Lower lobe of right lung (tissue), 2 donors: ENCODE measurements at places on chromosomes 6 and 20.

DNA sequence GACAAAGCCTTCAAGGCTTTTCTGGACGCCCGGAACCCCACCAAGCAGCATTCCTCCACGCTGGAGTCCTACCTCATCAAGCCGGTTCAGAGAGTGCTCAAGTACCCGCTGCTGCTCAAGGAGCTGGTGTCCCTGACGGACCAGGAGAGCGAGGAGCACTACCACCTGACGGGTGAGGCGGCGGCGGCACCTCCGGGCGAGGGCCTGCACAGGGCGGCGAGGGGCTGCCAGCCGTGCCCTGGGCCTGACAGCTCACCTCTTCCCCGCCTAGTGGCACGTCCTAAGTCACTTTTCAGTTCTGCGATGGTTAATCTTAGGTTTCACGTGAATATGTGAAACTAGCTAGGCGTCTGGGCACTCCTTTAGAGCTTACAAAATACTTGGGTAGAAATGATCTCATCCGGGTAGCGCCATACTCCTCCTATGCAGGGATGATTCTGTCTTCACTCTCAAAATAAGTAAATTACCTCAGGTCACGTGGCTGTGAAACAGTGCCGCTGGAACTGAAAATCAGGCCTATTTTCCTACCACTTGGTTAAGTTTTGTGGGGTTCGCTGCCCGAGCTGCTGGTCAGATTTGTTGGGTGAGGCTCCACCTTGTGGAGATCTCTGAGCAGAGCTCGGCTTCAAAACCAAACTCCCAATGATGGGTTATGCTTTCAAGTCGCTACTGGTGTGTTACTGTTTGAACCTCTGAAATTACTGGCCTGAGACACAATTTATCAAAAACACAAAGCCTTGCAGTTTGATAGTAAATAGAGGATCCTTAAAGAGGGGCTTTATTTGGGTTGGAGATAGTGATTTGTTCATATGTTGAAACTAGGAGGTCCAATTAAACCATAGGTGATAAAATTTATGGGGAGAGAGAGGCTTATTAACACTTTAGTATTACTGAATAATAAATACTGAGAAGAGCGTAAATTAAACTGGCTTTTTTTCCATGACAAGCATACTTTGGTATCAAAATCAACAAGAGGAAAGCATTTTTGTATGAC lies 15.5 kb upstream of the CLDN20 start:
- peak; percentile 80 for DNase-seq

GRCh38 chr6:111534231-111534751 lies 51.3 kb upstream of the REV3L start:
- peak; percentile 68 for DNase-seq

- no peak for DNase-seq
These were observed 11.1 kb upstream of the DDR1 start for GRCh38 chr6:30873137-30873640.

DNA sequence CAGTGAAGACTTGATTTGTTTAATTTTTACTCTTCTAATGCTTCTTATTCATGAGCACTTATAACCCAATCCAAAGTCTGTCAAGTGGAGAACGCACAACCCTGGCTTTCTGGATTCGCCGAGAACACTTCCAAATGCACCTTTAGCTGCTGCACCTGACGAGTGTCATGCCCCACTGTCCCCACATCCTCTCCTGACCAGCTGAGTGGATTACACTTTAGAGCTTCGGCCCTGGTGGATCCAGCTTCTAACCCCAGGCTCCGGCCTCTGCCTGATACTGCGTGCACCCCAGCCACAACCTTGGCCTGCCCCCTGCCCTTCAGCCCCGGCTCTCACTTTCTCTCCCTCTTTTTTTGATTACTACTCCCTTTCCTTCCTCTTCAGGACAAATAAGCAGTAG lies 258.8 kb downstream of the TMEM242 start:
- no peak for DNase-seq

- DNase-seq: no peak
These were observed 17.8 kb downstream of the RARS2 start for GRCh38 chr6:87572021-87572420.

- no peak for DNase-seq
These were observed 58.1 kb downstream of the VSTM2L start for GRCh38 chr20:37961066-37961465.

DNA sequence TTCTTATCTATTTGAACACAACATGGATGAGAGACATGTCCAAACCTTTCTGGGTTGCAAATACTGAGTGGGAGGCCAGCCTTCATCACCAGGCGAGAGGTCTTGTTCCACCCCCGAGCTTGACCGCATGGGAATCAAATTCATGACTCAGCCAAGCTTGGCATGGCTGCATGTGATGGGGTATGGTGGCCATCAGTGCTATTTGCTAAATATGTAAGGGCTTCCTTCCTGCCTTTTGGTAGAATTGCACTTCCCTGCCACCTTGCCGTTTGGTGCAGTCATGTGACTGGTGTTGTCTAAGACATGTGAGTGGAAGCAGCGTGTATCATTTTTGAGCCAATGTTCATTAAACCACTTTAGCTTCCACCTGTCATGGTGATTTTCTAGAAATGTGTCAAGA lies 508.9 kb upstream of the SULF2 start:
- no peak for DNase-seq

- DNase-seq: no peak
These were observed 2.1 kb downstream of the HNF4A start for GRCh38 chr20:44357555-44358125.

DNA sequence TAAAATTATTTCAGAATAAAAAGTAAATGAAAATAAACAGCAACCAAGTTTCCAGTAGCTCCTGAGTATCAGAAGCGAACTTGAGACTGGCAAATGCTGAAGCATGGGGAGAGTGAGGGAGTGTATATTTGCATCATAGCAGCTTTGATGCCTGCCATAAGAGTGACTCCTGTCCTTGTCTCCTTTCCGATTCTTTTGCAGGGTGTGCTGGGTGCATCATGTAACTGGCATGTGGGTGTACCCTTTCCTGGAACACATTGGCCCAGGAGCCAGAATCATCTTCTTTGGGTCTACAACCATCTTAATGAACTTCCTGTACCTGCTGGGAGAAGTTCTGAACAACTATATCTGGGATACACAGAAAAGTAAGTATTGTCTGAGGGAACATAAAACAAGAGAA lies 117.4 kb downstream of the ADAT2 start:
- no peak for DNase-seq

- DNase-seq: no peak
These were observed 1.8 kb upstream of the BHLHE23 start for GRCh38 chr20:63008541-63009044.

DNA sequence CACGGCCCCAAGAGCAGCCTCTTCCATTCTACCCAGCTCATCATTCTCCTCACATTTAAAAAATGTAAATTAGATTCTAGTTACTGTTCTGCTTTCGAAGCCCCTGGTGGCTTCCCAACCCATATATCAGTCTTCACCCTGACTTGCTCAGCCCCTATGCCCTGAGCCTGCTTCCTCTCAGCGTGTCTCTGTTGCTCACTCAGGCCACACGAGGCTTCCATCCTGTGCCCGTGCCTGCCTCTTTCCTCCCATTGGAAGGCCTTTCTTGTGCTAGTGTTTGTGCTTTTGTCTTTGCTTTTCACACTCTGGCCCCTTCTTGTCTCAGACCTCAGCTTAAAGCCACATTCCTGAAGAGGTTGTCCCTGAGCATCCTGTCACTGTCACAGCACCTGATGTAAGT lies 78.1 kb downstream of the AFDN start:
- no peak for DNase-seq

GRCh38 chr6:75526502-75527127 lies 33.0 kb upstream of the FILIP1 start:
- no peak for DNase-seq
